CD4-positive, alpha-beta T cell treated with Interleukin-12 subunit alpha and Interleukin-12 subunit beta, for 1 hour (primary cell): ENCODE measurements at places on chromosomes 12 and 14.

DNA sequence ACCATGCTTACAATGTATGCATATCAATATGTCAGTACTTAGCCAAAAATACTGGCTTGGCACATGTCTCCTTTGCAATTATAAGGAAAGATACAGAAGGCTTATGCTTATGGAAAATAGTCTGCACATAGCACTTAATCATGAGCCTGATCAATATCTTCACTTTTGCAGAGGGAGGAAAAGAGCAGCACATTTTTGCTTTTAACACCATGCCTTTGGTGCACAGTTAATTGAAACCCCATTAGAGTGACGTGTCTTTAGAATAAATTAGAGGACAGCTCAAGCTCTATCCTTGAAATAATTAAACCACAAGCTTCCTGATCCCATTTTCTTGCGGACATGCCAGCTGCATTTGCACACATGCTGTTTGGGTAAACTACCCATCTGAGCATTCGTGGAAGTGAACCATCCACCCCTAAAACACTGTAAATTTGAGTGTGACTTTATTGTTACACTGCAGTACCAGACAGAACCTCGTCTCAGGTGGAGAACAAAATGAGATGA is 839.9 kb upstream of the MGAT4C start:
- DNase-seq: no peak

DNA sequence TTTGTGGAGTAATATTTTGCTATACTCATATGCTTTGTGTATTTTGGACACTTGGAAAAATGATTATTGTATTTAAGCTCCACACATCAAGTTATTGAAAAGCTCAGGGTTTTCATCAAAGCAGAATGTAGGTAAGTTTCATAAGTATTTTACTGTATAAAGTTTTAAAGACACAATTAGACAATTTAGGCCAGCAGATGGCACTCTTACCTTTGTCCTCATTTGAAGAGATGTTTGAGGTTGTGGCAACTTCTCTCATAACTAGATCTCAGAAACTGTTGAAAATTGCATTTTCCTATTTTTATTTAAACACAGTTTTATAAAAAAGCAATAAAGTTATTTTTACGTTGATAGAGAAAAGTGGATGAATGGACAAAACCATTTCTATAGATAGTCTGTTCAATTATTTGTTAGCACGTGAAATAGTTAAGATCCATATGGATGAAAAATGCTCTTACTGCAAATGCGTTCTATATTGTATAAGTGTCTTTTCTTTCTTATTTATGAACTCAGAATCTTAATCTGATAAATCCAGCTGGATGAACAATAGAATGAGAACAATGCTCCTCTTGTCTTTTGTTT is 300.0 kb downstream of the AEBP2 start:
- DNase-seq: peak; percentile 43

GRCh38 chr12:81167694-81168093 is 89.8 kb downstream of the ACSS3 start:
- no peak for DNase-seq

DNA sequence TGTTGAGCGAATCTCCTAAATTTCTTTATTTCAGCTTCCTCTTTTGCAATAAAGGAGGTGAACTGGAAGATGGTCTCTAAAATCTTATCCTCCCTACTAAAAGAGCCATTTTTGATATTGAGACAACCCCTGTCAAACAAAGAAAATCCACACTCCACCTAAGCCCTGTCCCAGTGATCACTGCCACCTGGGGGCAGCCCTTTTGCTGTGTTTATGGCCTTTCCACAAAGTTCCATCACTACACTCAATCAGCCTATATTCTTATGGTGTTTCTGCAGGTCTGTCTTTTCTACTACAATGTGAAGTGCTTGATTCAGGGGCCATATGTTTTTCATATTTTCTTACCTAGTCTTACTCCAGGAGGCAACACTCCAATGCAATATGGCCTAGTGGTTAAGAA is 163.7 kb downstream of the BMP4 start:
- no peak for DNase-seq

GRCh38 chr12:20445687-20446086 is 77.3 kb downstream of the PDE3A start:
- DNase-seq: no peak

GRCh38 chr12:60075091-60075490 is 479.3 kb downstream of the SLC16A7 start:
- no peak for DNase-seq

DNA sequence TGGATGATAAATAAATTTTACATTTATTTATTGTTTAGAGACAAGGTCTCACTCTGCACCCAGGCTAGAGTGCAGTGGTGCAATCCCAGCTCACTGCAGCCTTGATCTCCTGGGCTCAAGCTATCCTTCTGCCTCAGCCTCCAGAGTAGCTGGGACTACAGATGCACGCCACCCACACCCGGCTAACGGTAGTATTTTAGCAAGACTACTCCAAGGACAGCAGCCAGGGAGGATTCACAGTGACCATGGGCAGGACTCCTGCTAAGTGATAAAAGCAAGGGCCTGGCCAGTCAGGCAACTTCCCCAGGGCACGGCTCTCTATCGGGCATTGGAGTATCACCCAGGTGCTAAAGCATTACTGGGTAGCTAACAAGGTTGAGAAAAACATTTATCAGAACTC is 55.4 kb downstream of the ARL6IP4 start:
- no peak for DNase-seq

- no peak for DNase-seq
Measured at GRCh38 chr12:43964033-43964432, 128.2 kb downstream of the TMEM117 start.

DNA sequence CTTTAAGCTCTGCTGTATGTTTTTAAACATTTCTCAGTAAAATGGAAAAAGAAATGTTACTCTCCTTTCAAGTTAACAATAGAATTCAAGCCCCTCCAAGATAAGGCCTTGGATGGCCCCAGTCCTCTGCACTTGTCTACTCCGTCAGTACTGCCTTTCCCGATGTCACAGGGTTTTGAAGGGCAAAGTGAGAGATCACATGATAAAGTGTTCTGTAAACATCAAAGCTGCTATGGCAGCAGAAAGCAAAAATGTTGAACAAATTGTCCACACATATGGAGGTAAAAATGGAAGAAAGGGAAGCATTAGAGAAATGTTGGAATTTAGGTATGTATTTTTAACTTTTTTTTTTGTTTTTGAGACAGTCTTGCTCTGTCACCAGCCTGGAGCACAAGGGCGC is 33.5 kb upstream of the CDK2AP1 start:
- DNase-seq: no peak

- DNase-seq: no peak
Measured at GRCh38 chr12:75591628-75592027, 80.2 kb upstream of the KRR1 start.

DNA sequence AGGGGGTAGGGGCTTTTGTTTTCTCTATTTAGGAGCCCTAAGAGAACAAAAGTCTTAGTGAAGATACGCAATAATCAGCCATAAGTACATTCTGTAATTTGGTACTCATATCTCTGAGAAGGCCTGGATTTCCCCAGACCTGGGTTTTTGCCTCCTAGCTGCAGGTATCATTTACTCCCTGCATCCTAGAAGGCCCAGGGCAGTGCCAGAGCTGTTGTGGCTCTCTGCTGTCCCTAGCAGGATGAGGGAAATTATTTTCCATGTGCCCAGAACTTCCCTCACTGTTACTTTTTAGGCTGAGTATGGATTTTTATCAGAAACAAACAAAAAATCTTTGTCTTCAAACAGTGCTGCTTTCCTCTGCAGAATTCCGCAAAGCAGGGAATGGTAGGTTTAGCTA is 192.5 kb upstream of the SYT1 start:
- DNase-seq: no peak

GRCh38 chr12:122250047-122250446 is 16.2 kb downstream of the VPS33A start:
- no peak for DNase-seq

GRCh38 chr12:101567918-101568317 is 26.9 kb upstream of the MYBPC1 start:
- no peak for DNase-seq

- DNase-seq: no peak
Measured at GRCh38 chr12:58283553-58283952, 342.2 kb downstream of the ATP23 start.

DNA sequence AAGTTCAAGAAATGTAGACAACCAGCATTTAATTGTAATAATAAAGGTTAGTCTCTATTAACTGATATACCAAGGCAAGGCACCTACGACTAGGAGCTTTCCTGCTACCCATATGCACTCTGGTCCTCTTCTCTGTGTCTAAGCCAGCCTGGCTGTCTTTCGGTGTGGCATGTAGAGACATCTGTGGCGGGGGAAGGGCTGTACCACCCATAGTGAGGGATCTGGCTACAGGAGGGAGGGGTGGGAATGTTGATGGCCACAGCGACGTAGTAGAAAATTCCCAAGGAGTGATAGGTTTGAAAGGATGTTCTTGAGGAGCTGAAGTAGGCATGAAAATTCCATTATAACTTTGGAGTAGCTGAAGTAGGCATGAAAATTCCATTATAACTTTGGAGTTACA is 344.2 kb downstream of the ATP23 start:
- no peak for DNase-seq

GRCh38 chr12:112325622-112326207 is 56.5 kb downstream of the HECTD4 start:
- no peak for DNase-seq

- DNase-seq: no peak
Measured at GRCh38 chr14:101476916-101477553, 84.3 kb upstream of the DIO3 start.

GRCh38 chr12:15613981-15614380 is 175.2 kb downstream of the EPS8 start:
- DNase-seq: no peak

DNA sequence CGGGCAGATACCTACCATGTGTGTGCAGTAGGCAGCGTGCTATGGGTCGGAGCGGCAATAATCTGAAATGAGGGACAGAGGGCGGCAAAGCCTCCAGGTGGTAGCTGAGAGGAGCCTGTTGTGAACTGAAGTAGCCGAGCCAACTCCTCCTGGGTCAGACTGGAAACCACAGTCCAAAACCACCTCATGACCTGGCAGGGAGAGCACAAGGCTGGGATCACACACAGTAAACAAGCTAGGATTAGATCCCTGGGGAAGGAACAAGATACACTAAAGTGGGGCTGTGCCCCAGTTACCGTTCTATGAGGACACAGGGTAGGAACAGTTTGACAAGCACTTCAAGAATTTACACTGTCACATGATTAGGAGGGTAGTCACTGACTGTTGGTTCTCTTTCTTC is 49.0 kb downstream of the AREL1 start:
- no peak for DNase-seq

GRCh38 chr12:94229902-94230301 is 81.5 kb downstream of the PLXNC1 start:
- no peak for DNase-seq

GRCh38 chr14:39398382-39398781 is 33.9 kb downstream of the FBXO33 start:
- no peak for DNase-seq

DNA sequence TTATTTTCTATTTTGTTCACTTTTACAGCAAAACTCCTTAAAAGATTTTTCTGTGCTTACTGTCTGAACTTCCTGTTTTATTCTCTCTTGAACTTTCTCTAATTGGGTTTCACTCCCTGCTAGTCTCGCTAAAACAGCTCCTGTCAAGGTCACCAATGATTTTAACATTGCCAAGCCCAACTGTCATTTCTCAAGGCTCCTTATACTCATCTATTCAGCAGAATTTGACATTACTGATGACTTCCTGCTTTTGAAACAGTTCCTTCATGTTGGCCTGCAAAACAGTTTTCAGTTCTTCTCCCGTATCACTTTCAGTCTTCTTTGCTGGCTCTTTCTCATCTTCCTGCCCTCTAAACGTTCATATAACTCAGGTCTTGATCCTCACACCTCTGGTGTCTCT is 268.5 kb upstream of the USP15 start:
- DNase-seq: no peak

GRCh38 chr12:130117233-130117632 is 45.0 kb upstream of the FZD10 start:
- no peak for DNase-seq

GRCh38 chr12:65189028-65189718 is 19.8 kb downstream of the LEMD3 start:
- DNase-seq: no peak

GRCh38 chr14:100019156-100019744 is 46.0 kb upstream of the EVL start:
- DNase-seq: no peak

DNA sequence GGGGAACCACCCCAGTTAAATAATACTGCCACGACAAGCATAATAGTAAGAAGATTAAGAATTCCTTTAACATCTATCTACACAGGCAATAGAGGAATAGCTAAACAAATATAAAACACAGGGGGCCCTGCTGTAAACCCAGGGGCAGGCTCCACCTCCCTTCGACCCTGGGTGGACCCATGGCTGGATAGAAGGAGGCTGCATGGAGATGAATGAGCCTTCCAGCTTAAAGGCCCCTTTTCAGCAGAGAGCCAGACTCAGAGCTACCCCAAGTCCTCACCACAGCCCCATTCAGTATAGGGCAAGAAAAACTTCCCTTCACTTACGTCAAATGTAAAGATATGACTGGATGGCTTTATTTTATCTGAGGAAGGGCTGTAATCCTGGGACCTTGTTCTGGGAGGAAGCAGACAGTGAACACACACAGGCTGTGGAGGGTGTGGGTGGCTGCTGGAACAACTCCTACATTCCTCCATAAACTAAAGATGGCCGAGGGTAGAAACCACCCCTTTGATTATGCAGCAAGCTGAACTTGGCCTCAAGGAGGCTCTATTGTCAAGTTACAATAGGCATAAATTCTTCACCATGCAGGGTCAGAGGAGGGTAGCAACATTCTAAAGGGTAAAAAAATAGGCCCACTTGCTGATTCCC is 30.4 kb downstream of the NUAK1 start:
- no peak for DNase-seq

GRCh38 chr12:131084341-131085011 is 130.8 kb downstream of the ADGRD1 start:
- DNase-seq: no peak

GRCh38 chr14:60800409-60800808 is 65.8 kb downstream of the MNAT1 start:
- DNase-seq: no peak

- no peak for DNase-seq
Measured at GRCh38 chr14:76205708-76206107, 54.0 kb downstream of the GPATCH2L start.

- DNase-seq: no peak
Measured at GRCh38 chr14:66268802-66269334, 217.3 kb upstream of the CCDC196 start.

DNA sequence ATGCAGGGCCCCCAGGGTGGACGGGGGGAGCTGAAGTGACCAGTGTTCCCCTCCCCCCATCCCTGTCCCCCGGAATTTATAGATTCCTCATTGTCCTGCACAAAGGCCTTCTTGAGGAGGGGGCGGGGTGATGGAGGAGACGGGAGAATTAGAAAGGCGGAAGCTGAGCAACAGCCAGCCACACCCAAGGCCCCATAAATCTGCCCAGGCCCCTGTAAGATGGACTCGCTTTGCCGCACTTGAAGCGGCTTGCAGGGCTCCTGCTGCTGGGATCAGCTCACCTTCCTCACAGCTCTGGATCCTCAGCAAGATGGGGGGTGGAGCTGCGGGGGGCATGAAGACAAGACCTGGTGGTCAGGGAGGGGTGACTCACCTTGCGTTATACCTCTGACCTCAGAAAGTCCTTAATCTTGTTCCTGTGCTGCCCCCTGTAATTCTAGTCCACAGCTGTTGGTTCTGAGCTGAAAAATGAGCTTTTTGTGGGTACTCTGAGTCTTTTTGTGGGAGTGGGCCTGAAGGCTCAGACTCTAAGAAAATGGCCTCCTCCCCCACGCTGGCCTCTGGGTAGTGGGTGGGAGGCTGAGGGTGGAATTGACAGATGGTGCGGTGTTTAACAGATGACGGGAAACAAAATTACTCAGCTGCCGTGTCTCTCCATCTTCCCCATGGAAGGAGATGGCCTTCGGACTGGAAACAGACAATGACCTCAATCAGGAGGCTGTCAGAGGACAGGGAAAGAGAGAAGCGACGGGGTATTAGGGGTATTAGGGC is 15.8 kb upstream of the ANKRD33 start:
- DNase-seq: no peak
